ENCODE measurements at places on chromosomes 4 and X.
A peak's percentile ranks its signal among the peaks of the same experiment; 100 is the strongest.

DNA sequence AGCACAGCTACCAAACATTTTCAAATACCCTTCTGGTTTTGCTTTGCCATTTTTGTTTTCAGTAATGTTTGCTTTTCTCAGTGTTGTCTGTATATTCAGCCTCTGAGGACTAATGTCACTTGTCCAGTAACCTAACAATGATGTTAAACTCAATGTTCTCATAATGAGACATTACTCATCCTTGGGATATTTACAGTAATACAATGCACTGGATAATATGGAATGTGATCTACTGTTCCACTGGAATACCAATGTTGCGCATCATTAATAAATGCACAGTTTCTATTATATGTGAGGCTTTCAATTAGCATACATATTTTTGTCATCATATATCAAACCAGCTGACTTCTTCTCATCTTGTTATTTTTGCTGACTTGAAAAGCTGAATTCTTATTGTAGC, 259.1 kb downstream of the SH2D1A start:
- no peak for DNase-seq

GRCh38 chr4:75922588-75922987, 18.2 kb downstream of the NAAA start:
- no peak for DNase-seq

- DNase-seq: no peak
Measured at GRCh38 chr4:160956875-160957274, 1206.9 kb downstream of the FSTL5 start.

GRCh38 chr4:141702472-141703182, 66.2 kb downstream of the IL15 start:
- no peak for DNase-seq

DNA sequence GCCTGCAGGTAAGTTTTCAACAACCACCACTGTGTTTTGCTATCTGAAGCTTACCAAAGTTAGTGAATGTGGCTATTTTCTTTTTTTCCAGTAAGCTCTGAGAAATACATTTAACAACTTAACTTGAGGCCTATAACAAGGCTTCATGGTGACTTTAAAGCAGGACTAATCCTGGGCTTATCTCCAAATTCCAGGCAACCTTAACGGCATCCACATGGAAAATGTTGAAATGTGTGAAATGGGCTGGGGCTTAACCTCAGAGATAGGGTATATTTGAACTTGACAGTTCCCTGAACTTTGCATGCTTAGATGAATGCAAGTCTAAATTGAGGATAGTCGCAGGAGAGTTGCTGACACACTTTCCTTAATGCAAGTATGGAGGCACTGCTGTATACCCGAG, 539.2 kb downstream of the GALNTL6 start:
- no peak for DNase-seq

DNA sequence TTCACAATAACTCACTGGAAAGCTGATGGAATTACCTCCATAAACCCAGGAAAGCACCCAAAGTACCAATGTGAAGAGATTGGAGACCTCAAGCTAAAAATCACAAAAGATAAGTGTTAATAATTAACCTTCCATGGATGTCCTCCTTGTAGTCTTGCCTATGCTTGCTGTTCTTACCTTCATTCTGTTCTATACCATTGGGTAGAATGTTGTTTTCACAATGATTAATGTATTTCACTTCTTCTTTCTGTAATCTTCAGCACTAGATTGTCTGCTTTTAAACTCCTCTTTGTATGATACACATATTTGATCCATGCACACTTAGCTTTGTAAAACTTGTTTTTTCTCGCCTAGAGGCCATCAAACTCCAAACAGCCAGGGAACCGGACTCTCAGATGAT, 570.3 kb downstream of the RAPGEF2 start:
- DNase-seq: no peak

DNA sequence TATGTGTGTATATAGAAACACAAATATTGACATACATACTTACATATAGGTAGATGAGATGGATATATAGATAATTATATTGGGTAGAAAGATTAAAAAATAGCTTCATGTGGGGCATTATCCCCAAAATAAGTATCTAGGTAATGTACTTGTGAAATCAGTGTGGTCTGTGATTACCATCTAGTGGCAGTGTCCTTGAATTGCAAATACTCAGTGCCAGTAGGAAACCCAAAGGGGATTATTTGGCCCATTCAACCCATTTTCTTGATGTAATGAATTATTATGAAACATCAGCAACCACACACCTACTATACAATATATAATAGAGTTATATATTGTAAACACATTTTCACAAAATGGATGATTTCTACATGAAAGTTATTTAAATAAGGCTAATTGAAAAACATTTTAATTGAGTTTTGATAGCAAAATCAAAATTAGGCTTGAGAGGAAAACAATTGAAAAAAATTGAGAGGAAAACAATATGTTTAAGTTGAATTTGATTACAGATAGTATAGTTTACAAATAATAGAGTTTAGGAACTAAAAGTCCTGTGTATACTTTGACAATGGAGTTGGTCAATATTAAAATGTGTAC, 389.4 kb downstream of the GALNTL6 start:
- DNase-seq: no peak

- no peak for DNase-seq
Measured at GRCh38 chr4:116449764-116450163, 635.6 kb downstream of the TRAM1L1 start.

DNA sequence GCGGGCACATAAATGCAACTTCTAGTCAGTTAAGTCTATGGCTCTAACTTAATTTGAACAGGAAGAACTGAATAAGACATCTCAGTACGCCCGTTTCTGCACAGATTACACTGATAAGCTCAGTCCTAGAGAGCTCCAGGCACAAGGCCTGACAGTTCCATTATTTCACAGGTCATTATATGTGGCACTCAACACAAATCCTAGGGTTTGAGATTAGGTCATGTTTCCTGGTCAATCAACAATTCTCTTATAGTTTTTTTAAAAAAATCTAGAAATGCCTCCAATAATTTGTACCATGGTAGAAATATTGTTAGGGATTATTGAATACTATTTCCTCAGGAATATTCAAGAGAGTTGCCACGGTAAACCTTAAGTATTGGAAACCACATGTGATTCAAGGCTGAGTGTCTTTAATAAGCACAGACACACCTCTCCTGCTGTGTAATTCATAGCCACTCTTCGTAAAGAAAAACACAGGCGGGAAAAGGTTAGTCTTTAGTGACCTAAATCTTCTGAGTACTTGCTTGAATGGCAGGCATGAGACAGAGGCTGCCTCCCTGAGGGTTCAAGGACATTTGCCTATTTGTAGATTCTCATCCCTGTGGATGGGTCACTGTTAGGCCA, 342.9 kb upstream of the ADGRL3 start:
- no peak for DNase-seq

DNA sequence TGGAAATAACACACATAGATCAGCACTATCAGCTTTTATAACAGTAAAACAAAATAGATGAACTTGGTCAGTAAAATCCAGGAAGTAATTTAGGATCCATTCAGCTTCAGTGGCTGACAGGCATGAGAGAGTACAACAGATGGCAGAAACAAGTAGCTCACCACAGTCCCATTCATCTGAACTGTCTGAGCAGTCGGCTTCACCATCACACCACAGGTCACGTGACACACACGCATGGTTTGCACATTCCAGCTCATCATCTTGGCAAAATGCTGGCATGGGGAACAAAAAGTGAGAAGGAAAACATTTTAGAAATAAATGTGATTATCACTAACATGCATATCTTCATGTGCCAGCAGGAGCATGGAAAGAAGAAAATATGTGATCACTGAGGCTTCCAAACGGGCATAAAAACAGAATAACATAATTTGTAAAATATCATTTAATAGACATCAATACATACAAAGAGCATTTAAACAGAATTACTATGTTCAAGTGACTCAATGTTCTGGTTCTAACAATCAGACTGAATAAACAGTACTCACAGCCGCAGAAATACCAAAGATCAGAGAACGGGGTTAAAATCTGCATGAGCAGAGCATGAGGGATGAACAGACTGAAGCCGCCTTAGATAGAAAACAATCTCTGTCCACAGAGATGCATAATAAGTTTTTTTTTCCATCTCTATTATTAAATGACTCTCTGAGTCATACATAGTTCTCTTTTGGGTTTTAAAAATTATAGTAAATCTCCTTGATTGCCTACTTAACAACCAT, 158.1 kb downstream of the ATP10D start:
- DNase-seq: no peak

- no peak for DNase-seq
Measured at GRCh38 chrX:131988236-131988635, 34.9 kb upstream of the STK26 start.

GRCh38 chr4:146981651-146982050, 36.0 kb upstream of the TTC29 start:
- no peak for DNase-seq

- DNase-seq: peak; percentile 30
Measured at GRCh38 chrX:19846995-19847790, 40.2 kb downstream of the SH3KBP1 start.

DNA sequence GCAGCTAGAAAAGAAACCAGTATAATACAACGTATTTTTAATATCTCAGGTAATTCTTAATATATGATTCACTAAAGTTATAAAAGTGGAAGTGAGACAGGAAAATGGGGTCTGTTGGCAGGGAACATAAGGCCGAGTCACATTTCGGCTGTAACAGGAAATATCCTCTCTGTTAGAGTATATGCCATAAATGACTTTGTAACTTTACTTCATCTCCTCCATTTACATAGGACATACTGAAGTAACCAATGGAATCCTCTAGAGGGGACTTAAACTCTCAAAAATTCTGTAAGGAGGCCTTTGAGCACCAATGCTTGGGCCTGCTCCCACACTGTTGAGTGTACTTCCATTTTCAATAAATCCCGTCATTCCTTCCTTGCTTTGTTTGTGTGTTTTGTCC, 71.3 kb downstream of the ANKRD17 start:
- DNase-seq: no peak

- no peak for DNase-seq
Measured at GRCh38 chr4:188683571-188683970, 544.3 kb downstream of the TRIML1 start.

- DNase-seq: no peak
Measured at GRCh38 chr4:127656047-127656680, 23.4 kb downstream of the INTU start.

DNA sequence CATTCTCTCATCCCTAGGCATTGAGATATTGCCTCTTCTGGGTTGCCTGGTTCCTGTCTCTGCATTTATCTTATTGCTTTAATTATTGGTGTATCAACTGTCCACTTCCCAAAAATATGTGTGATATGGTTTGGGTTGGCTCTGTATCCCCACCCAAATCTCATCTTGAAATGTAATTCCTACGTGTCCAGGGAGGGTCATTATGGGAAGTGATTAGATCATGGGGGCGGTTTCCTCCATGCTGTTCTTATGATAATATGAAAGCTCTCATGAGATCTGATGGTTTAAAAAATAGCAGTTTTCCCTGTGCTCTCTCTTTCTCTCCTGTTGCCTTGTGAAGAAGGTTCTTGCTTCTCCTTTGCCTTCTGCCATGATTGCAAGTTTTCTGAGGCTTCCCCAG, 308.3 kb upstream of the HS3ST1 start:
- DNase-seq: no peak

DNA sequence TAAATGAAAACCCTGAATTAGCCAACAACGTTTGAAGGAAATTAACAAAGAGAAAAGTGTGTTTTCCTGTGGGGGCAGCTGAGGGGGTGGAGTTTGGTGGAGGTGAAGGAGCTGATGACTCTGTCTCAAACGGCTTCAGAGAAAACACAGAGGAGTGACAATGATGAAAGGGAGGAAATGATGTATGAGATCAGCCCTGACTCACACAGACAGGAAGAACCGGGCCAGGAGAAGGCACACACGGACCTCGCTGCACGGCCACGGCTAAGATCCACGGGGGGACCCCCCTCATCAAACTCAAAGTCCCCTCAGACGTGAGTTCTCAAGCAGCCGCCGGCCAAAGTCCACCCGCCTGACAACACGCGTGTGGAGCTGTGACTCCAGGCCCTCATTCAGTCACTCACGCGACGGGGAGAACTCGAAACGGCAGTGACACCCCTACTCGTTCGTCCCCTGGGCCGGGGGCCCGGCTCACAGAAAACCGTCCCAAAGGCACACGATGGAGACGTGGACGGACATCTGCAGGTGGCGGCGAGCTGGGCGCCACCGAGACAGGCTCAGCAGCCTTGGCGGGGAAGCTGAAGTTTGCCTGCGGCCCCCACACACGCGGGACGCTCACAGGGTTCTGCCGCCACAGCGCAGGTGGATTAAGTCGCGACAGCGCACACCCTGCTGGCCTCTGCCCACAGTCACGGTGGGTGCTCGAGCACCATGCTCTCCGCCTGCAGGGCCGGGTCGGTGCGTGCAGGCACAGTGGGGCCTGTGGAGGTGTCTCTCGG, 28.8 kb downstream of the PPP2R3B start:
- peak; percentile 68 for DNase-seq

- no peak for DNase-seq
Measured at GRCh38 chrX:18654875-18655836, 16.8 kb downstream of the RS1 start.

GRCh38 chrX:2828344-2828958, at the start of gene GYG2:
Gene GYG2 (plus strand): TSS chrX:2828930. CDS start chrX:2830189, 1,259 bp downstream.
- no peak for DNase-seq
